ENCODE measurements at places on chromosomes 7 and 10.
A peak's percentile ranks its signal among the peaks of the same experiment; 100 is the strongest.

- no peak for DNase-seq
Observed at GRCh38 chr7:111104710-111105109, 13.8 kb downstream of the LRRN3 start.

DNA sequence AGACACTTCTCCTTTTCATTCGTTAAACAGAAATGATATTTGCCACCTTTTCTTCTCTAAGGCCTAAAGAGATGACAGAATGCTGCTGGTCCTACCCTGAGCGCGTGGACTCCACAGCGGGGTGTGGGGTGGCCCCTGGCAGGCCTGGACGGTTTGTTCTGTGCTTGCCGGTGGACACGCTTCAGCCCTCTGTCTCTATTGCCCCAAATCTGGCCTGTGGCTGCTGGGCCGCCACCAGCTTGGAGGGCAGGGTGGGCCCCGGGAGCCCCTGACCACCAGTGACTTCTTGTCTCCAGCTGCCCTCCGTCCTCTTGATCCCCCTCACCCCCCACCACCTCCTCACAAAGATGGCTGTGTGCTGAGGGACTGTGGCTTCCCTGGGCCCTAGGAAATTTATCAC lies 5.7 kb downstream of the CHST3 start:
- DNase-seq, result no peak

DNA sequence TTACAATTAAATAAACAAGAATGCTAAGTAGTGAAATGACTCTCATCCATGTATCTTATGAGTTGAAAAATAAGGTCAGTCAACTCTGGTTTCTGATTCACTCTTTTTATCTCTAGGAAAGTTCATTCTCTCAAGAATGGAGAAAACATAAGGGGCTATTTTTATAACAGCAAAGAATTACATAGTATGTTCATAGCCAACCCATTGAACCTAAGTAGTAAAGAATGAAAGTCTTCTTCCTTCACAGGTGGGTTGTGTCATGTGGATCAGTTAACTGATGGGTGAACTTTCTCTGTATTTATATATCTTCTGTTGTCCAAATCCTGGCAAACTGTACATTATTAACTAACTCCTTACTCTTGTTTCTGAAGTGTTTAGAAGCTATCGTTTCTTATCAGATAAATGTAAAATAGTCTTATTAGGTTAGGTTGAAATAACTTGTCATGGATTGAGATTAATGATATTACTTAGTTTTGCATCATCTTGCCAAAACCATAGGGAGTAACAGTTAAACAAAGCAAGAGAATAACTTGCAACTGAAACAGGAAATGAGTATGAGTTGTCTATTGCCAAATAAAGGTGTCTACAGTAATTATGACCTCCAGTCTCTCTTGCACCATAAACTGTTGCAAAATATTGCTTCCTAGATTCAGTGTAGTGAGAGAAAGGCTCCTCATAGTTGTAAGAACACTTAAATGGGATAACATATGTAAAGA lies 86.8 kb downstream of the ANKRD7 start:
- peak; percentile 90 for DNase-seq

- DNase-seq, result peak; percentile 35
Observed at GRCh38 chr10:91198781-91199180, 21.7 kb upstream of the PCGF5 start.

DNA sequence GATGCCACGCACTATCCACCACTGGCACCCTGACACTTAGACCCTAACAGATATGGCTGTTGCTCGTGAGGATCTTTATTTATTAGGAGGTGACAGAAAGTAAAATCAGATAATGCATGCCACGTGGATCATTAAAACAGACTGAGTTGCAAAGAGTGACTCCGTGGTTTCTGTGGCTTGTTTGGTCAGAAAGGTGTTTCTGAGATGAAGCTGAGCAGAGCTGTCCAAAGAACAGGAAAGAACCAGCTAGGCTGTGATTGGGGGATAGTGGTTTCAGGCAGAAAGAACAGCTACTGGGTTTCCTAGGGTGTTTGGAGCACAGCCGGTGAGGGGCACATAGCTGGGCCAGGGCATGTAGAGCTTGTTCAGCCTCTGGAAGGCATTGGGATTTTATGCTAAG lies 34.4 kb downstream of the CSGALNACT2 start:
- no peak for DNase-seq

GRCh38 chr10:120998782-120999285 lies 147.7 kb downstream of the WDR11 start:
- no peak for DNase-seq

DNA sequence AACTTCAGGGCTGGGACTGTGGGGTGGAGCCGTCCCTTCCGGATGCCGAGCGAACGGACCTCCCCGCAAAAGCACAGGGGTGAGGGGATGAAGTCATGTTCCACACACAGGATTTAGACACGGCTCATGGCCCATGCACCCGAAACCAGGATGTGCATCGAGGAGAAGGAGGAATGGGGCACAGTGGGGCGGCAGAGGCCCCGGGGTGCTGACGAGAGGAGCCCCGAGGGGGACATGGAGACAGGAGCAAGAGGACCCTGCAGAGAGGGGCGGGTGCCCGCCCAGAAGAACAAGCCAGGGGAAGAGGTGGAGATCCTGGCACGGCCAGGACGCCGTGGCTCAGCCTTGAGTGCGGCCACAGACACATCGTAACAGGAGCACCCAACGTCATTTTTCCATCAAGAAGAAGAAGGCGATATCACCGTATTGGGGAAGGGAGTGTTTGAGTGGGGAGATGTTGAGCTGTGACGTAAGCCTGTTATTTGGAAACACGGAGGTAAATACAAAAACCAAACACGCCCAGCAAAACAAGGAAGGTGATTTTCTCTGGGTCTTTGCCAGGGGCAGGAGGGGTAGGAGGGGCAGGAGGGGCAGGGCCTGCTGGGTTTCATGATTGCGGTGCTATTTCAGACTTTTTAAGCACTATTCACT lies 25.3 kb upstream of the FOXL3 start:
- no peak for DNase-seq

DNA sequence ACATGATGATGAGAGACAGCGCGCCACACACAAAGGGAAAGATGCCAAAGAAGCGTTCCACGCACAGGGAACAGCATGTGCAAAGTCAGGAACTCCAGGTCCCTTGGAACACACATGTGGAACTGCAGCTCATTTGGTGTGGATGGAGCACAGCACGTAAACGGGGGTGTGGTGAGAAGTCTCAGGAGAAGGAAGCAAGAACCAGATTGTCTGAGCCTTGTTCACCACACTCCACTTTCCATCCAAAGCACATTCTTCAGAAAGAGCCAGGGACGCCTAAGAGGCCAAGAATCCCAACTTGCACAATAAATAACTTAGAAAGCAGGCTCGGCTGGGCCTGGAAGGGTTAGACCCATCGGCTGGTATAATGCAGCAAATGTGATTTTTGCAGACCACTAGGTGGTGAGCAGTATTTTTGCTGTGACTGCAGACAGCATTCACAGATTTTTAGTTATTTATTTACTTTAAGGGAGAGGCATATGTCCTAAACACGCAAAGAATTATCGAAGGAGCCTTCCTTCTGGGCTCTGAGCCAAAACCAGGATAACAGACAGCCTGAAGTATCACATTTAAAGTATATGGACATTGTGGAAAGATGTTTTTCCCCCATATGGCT lies 27.9 kb upstream of the ASCC1 start:
- DNase-seq, result peak; percentile 92
